ENCODE measurements at places on chromosomes 6 and 20.

- H3K27me3 ChIP-seq, result peaks cover 9% of the 10 kb centered on the region
- no peak overlapping the region for H3K4me3 ChIP-seq
- no peak overlapping the region for H3K27ac ChIP-seq
- no peaks in the 10 kb centered on the region for H3K36me3 ChIP-seq
These were observed 9.1 kb downstream of the PRND start for GRCh38 chr20:4730780-4731179.

GRCh38 chr6:126134491-126134890, 148.2 kb downstream of the TRMT11 start:
- no peak overlapping the region for H3K27ac ChIP-seq
- H3K36me3 ChIP-seq, result peaks cover 58% of the 10 kb centered on the region
- ATAC-seq, result no peak
- no peak overlapping the region for H3K4me3 ChIP-seq
- H3K4me1 ChIP-seq, result no peaks in the 10 kb centered on the region

DNA sequence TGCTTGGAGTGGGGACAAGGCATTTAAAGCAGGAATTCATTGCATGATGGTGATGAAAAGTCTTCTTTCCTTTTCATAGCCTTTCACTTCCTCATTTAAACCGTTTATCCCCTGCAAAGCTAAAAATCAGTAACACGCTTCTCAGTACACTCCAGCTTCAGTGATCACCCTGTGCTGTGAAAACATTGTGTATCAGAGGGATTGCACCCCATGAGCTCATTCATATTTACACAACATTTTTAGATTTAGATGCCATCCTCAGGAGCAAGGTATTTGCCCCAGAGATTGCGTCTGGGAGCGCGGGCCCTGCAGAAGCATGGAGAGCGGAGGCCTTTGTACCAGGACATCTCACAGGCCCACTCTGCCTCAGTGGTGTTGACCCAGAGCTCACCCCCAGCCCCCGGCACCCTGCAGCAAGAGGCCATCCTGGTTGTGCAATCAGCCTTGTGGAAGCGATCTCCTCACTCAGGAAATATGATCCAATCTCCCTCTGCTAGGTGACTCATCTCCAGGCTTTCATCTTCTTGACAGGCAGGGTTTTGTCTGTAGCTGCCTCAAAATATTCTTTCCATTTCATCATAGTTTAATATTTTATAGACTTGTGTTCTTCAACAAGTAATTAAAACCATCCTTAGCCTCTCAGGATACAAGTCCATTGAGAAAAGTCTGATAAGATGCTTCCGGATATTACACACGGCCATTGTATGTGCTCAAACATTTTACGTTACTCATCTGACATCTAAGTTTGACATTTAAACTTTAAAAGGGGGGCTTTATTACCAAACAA, 38.9 kb upstream of the THBS2 start:
- H3K27me3 ChIP-seq, result peaks cover 31% of the 10 kb centered on the region
- ATAC-seq, result no peak
- no peak overlapping the region for H3K27ac ChIP-seq
- no peaks in the 10 kb centered on the region for H3K36me3 ChIP-seq
- no peak overlapping the region for H3K4me3 ChIP-seq

DNA sequence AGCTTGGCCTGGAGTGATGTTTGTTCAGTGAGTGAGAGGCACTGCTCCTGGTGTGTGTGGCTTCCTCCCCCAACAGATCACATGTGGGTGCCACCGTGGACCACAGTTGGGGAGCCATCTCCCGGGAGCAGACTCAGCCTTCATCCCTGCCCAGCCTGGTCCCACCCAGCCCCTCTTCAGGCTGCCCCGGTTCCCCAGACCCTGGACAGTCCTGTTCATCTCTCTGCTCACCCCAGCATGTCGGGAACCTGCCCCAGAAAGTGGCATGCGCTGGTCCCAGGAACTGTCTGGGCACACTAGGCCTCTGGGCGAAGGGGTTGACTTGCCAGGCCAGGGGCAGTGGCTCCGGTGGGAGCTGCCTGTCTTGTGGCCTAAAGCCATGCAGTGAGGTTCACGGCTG, 21.5 kb upstream of the PPP1R3G start:
- H3K4me1 ChIP-seq, result peaks cover 8% of the 10 kb centered on the region
- H3K27ac ChIP-seq, result no peak overlapping the region
- H3K27me3 ChIP-seq, result no peaks in the 10 kb centered on the region

GRCh38 chr6:138044458-138044857, 62.8 kb downstream of the PERP start:
- H3K36me3 ChIP-seq, result no peaks in the 10 kb centered on the region
- H3K27ac ChIP-seq, result no peak overlapping the region
- peaks cover 22% of the 10 kb centered on the region for H3K27me3 ChIP-seq
- no peak overlapping the region for H3K4me3 ChIP-seq

DNA sequence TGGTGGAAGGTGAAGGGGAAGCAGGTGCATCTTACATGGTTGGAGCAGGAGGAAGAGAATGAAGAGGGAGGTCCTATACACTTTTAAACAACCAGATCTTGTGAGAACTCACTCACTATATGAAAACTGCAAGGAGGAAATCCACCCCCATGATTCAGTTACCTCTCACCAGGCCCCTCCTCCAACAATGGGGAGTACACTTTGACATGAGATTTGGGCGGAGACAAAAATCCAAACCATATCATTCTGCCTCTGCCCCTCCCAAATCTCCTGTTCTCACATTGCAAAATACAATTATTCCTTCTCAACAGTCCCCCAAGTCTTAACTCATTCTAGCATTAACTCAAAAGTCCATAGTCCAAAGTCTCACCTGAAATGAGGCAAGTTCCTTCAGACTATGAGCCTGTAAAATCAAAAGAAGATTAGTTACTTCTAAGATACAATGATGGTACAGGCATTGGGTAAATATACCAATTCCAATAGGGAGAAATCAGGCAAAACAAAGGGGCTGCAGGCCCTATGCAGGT, 60.5 kb downstream of the EDN1 start:
- peaks cover 16% of the 10 kb centered on the region for H3K4me1 ChIP-seq
- H3K36me3 ChIP-seq, result peaks cover 10% of the 10 kb centered on the region
- H3K27me3 ChIP-seq, result peaks cover 14% of the 10 kb centered on the region

GRCh38 chr20:23365390-23366165, 3.6 kb downstream of the GZF1 start:
- H3K4me1 ChIP-seq, result peaks cover 41% of the 10 kb centered on the region
- H3K27me3 ChIP-seq, result no peaks in the 10 kb centered on the region
- H3K27ac ChIP-seq, result peak overlapping the region; percentile 73
- no peak overlapping the region for H3K4me3 ChIP-seq
- peaks cover 35% of the 10 kb centered on the region for H3K36me3 ChIP-seq

GRCh38 chr6:142692942-142693341, 252.0 kb downstream of the HIVEP2 start:
- no peak overlapping the region for H3K27ac ChIP-seq
- peak; percentile 74 for ATAC-seq
- no peak overlapping the region for H3K4me3 ChIP-seq
- H3K27me3 ChIP-seq, result no peaks in the 10 kb centered on the region
- no peaks in the 10 kb centered on the region for H3K36me3 ChIP-seq

GRCh38 chr6:32442977-32443552, 3.4 kb downstream of the HLA-DRA start:
- peak overlapping the region; percentile 91 for H3K4me3 ChIP-seq
- ATAC-seq, result no peak
- H3K36me3 ChIP-seq, result peaks cover 65% of the 10 kb centered on the region
- H3K27me3 ChIP-seq, result no peaks in the 10 kb centered on the region
- peak overlapping the region; percentile 99 for H3K27ac ChIP-seq

- no peaks in the 10 kb centered on the region for H3K4me1 ChIP-seq
- H3K27me3 ChIP-seq, result no peaks in the 10 kb centered on the region
- no peak for ATAC-seq
- no peak overlapping the region for H3K4me3 ChIP-seq
These were observed 8.6 kb downstream of the BPIFB3 start for GRCh38 chr20:33062105-33062824.

GRCh38 chr6:138157986-138158638, 3.6 kb upstream of the ARFGEF3 start:
- no peak for ATAC-seq
- H3K27me3 ChIP-seq, result peaks cover 54% of the 10 kb centered on the region
- no peaks in the 10 kb centered on the region for H3K36me3 ChIP-seq
- H3K27ac ChIP-seq, result no peak overlapping the region
- H3K4me3 ChIP-seq, result no peak overlapping the region

- no peaks in the 10 kb centered on the region for H3K4me1 ChIP-seq
- H3K4me3 ChIP-seq, result no peak overlapping the region
- H3K36me3 ChIP-seq, result no peaks in the 10 kb centered on the region
- no peak for ATAC-seq
These were observed 195.5 kb downstream of the SIM1 start for GRCh38 chr6:100269189-100269588.

DNA sequence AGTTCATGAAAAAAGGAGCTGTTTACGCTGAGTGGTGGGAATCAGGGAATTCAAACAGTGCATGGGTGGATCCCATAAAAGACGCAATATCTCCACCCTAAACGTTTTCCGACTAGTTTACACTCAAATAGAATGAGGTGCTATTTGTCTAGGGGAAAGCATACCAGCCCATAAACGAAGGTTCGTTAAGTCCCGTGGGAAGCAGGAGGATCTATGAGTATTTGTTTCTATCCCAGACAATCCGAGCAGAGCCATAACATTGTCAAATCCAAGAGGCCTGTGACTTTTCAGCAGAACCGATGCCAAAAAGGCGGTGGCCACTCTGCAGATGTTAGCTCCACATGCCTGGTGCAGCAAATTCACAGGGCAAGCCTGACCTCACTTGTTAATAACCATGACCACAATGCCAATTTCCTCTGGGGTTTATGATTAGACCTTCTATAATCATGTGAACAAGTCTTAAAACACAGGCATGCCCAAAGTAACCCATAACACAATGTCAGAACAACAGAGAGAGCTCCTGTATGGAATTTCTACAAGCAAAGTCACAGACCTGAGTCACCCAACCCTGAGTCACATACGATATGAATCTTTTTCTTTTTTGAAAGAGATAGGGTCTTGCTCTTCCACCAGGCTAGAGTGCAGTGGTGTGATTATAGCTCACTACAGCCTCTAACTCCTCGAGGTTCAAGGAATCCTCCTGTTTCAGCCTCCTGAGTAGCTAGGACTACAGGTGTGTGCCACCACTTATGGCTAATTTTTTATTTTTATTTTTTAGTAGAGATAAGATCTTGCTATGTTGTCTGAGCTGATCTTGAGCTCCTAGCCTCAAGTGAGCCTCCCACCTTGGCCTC, 123.3 kb downstream of the KIF13A start:
- H3K4me1 ChIP-seq, result no peaks in the 10 kb centered on the region
- no peak overlapping the region for H3K27ac ChIP-seq
- ATAC-seq, result no peak
- H3K4me3 ChIP-seq, result no peak overlapping the region

GRCh38 chr20:50434653-50435396, 75.4 kb upstream of the PTPN1 start:
- H3K4me3 ChIP-seq, result no peak overlapping the region
- no peak overlapping the region for H3K27ac ChIP-seq
- no peaks in the 10 kb centered on the region for H3K4me1 ChIP-seq

DNA sequence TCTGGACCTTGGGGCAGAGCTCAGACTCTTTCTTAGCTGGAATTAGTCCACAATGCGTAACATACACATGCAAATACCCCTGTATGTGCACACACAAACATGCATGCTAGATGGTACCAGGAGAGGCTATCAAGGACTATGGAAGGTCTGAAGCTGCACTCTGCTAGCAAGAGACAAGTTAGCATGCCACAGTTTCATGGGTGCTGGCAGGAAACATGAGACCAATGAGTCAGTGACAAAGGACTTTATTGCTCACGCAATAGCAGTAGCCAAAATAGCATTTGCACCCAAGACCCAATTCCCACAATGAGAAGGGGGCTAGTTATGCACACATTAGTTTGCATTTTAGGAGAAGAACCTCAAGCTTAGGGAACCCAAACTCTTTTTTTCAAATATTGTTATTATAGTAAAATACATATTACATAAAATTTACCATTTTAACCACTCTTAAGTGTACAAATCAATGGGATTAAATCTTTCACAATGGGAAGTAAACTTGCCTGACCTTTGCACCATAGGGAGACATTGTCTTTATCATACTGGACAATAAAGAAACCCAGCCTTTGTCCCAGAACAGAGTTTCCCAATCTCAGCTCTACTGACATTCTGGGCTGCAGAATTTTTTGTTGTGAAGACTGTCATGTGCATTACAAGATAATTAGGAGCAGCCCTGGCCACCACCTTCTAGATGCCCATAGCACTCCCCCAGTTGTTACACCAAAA, 69.1 kb downstream of the NRSN1 start:
- ATAC-seq, result no peak
- H3K27ac ChIP-seq, result no peak overlapping the region
- no peaks in the 10 kb centered on the region for H3K36me3 ChIP-seq
- no peaks in the 10 kb centered on the region for H3K4me1 ChIP-seq
- H3K4me3 ChIP-seq, result no peak overlapping the region

GRCh38 chr20:46267108-46268105, 40.9 kb downstream of the CDH22 start:
- H3K4me3 ChIP-seq, result no peak overlapping the region
- H3K27ac ChIP-seq, result no peak overlapping the region
- no peaks in the 10 kb centered on the region for H3K36me3 ChIP-seq
- no peaks in the 10 kb centered on the region for H3K4me1 ChIP-seq
- H3K27me3 ChIP-seq, result peaks cover 73% of the 10 kb centered on the region

DNA sequence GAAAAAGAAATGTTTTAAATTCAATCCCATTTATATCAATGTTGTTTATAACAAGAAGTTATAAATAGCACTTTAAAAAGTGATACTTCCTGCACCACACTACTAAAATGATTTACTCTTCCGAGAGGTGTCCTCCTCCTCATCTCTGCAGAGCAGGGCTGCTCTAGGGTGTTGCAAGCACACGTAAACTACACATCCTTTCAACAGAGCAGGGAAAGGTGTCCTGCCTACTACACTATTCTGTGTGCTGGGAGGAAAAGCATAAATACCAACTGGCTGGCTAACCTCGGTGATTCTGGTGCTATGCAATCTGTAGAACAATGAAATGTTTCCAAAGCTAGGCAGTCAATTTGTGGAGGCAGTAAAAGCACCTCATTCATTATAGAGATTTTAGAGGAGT, 89.5 kb upstream of the MAP7 start:
- H3K4me1 ChIP-seq, result no peaks in the 10 kb centered on the region
- no peaks in the 10 kb centered on the region for H3K27me3 ChIP-seq
- ATAC-seq, result no peak
- no peak overlapping the region for H3K27ac ChIP-seq

DNA sequence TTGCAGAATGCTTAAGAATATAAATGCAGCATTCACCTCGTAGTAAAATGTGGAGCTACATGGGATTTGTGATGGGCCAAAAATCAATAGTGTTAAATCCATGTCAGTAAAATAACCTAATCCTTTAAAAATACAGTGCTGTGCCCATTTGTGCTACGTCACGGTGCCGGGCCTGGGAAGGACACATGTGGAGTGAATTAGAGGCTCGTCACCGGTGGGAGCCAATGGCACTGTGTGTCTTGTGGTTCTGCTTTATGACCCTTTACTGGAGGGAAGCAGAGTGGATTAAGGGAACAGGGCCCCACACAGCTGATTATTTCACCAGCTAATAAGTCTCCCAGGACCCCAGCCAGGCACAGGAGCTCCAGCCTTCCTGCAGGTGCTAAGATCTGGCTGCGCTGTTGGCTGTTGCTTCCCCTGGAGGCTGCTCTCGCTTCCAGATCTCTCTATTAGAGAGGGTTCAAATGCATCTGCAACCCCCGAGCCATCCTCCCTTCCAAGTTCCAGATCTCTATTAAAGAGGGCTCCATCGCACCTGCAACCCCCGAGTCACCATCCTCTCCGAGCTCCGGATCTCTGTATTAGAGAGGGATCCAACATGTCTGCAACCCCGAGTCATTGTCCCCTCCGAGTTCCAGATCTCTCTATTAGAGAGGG, 405.8 kb downstream of the CDH4 start:
- H3K4me1 ChIP-seq, result no peaks in the 10 kb centered on the region
- ATAC-seq, result no peak
- peaks cover 9% of the 10 kb centered on the region for H3K27me3 ChIP-seq
- no peak overlapping the region for H3K27ac ChIP-seq

GRCh38 chr6:51533962-51534361, 553.5 kb downstream of the PKHD1 start:
- no peak overlapping the region for H3K27ac ChIP-seq
- ATAC-seq, result no peak
- no peaks in the 10 kb centered on the region for H3K36me3 ChIP-seq
- no peaks in the 10 kb centered on the region for H3K4me1 ChIP-seq
- no peaks in the 10 kb centered on the region for H3K27me3 ChIP-seq
- no peak overlapping the region for H3K4me3 ChIP-seq

Data from stimulated activated memory B cell treated with anti-CD40 and anti-IgM and Interleukin-4, amounts not matched to agents 10 μg/mL and 1 μg/mL and 100 μg/mL, for 72 hours (primary cell).